CD4-positive, alpha-beta T cell treated with Interleukin-15 for 4 hours (primary cell): ENCODE measurements at places on chromosomes 13 and 19.

- no peak for DNase-seq
Measured at GRCh38 chr19:14673088-14673487, 1.6 kb downstream of the ADGRE3 start.

DNA sequence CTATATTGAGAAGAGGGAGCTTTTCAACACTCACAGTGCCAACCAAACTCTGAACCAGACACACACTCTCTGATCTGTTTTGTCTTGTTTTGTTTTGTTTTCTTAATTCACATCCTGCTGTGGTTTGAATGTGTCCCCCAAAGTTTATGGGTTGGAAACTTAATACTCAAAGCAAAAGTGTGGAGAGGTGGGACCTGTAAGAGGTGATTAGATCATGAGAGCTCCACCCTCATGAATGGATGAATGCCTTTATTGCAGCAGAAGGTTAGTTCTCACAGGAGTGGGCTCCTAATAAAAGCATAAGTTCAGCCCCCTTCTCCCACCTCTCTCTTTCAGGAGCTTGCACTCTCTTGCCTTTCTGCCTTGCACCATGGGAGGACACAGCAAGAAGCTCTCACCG, 957.1 kb downstream of the PCDH9 start:
- no peak for DNase-seq

DNA sequence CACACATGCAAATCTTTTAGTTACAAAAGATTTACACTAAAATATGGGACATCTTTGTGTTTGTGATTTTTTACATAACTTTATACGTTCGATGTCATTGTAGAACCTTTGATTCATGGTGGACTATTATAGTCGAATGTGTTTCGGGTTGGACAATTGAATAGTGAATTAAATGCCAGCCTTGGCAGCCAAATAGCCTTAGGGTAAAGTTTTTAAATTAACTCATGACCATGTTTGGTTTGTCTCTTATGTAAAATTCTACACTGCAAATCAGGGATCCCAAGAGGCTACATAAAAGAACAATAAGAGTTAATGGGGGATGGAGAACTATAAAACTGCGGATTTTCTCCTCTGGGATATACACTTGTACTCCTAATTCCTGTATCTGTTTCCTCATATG, 1735.6 kb upstream of the SPRY2 start:
- DNase-seq = no peak

GRCh38 chr13:25876247-25876646, 175.6 kb downstream of the SHISA2 start:
- DNase-seq = no peak

GRCh38 chr19:11506101-11506555, 489 bp upstream of the ZNF653 start:
- no peak for DNase-seq

DNA sequence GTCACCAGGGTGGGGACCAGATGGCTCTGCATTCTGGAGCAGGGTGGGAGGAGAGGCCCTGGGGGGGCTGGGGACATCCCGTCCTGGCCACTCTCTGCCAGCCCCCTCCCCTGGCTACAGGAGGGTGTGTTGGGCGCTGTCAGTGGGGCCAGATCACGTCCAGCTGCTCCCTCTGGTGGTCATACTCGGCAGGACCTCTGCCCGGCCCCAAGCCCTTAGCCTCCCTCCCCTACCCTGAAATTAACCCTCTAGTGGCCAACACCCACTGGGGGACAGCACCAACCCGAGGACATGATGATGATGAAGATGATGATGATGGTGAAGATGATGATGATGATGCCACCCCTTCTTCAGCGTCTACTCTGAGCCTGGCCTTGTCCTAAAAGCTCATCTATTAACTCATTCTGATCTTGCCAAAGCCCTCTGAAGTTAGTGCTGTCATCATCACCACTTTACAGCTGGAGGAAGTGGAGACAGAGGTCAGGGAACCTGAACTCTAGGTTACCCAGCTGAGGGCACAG, 590 bp upstream of the LGI4 start:
- DNase-seq = peak; percentile 60

DNA sequence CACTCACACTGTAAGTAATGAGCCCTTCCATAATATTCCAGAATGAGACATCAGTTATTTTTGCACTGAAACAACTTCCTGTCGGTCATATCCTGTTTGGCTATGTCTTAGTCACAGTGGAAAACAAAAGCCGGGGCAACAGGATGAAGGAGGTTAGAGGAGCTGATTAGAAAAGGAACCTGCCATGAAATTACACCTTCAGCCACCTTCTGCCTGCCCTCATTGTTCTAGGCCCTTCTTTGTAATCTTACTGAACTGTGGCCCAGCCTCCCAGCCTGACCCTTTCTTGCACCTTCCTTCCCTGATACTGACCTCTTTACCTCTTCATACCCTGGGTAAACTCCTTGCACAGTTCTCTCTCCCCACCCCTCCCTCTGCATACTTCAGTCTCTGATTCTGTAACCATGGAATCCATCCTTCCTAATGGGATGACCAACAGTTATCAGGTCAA, 67.3 kb downstream of the DOCK9 start:
- peak; percentile 46 for DNase-seq

DNA sequence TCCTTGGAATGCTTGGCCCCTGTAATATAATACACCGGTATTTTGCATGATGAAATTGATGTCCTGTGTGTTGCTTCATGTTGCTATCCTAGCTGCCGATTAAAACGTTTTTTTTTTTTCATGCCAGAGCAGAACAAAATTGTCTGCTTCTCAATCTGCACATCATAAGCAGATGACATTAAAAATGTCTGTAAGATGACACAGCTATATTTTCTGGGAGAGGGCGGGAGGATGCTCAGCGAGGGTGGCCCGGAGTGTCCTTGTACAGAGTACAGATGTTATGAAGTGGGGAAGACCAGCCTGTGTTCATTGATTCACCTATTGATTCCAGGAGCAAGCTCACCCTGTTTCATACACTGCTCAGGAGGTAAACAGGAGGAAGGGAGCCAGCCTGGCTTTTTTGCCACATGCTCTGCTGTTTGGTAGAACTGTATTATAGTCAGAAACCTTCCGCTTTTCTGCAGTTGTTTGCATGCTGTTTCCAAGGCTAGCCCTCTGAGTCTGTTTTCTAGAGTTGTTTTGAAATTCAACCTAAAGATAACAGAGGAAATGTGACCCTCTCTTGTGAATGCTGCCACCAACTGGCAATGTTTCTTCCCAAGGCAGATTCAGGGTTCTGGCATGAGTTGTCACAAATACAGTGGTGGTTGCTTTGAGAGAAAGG, 4.7 kb upstream of the IRS2 start:
- peak; percentile 47 for DNase-seq

DNA sequence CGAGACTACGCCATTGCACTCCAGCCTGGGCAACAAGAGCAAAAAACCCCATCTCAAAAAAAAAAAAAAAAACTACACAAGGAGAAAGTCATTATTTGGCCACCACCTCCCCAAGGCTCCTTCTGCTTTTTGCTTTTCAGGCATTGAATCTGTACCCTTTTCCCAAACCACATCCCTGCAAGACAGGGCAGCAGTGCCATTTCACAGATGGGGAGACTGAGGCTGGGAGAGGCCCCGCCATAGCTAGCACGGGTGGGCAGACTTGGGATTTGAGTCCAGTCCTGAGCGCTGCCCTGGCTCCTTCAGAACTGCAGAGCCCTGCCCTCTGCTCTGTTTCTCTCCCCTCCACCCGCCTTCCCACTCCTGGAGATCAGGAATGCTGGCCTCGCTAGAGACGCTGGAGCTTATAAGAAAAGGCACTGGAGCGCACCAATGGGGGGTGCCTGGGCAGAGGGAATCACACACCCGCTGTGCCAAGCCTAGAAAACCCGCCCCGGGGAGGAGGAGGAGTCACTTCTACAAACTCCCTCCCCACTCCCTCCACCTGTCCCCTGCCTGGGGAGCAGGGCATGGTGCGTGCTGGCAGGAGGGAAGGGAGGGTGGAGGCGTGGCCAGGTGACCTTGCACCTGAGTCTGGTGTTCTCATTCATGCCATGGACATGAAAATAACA, 17.6 kb downstream of the TJP3 start:
- DNase-seq = no peak

- no peak for DNase-seq
Measured at GRCh38 chr13:63438951-63439350, 2023.3 kb upstream of the PCDH20 start.

- DNase-seq = peak; percentile 89
Measured at GRCh38 chr19:18450931-18451836, 13.3 kb upstream of the ISYNA1 start.

- no peak for DNase-seq
Measured at GRCh38 chr13:41785402-41786172, 175.3 kb downstream of the VWA8 start.

- DNase-seq = no peak
Measured at GRCh38 chr13:98889419-98890085, 88.3 kb downstream of the DOCK9 start.

DNA sequence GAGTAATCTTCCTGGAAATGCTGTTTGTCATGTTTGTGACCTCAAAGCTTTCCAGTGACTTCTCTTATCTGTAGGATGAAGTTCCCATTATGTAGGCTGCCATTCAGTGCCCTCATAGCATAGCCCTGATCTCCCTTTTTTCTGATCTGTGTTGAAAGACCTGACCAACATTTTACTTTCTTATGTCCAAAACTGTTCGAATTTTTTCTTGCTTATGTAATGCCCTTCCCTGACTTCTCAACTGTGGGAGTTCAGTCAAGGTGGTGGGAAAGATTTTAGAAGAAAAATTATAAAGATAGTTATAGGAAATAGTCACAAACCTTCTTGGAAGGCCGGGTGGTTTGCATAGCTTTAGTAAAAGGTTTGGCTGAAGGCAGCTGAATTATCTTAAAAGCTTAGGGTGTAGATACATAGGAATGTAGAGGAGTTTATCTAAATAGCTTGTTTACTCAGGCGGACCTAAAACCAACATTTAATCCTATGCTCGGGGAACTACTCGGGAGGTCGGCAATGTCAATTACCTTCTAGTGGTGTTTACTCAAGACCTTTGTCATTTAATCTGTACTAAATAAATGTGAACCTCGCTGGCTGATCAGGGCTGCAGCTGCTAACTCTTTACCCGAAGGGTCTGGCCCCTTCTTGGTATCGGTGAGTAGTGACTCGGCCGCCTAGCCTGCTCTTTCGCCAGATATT, 44.3 kb downstream of the PSG3 start:
- DNase-seq = no peak

GRCh38 chr13:35743165-35743564, 266.7 kb upstream of the MAB21L1 start:
- DNase-seq = no peak

- no peak for DNase-seq
Measured at GRCh38 chr19:58556622-58557220, 1.7 kb downstream of the UBE2M start.

DNA sequence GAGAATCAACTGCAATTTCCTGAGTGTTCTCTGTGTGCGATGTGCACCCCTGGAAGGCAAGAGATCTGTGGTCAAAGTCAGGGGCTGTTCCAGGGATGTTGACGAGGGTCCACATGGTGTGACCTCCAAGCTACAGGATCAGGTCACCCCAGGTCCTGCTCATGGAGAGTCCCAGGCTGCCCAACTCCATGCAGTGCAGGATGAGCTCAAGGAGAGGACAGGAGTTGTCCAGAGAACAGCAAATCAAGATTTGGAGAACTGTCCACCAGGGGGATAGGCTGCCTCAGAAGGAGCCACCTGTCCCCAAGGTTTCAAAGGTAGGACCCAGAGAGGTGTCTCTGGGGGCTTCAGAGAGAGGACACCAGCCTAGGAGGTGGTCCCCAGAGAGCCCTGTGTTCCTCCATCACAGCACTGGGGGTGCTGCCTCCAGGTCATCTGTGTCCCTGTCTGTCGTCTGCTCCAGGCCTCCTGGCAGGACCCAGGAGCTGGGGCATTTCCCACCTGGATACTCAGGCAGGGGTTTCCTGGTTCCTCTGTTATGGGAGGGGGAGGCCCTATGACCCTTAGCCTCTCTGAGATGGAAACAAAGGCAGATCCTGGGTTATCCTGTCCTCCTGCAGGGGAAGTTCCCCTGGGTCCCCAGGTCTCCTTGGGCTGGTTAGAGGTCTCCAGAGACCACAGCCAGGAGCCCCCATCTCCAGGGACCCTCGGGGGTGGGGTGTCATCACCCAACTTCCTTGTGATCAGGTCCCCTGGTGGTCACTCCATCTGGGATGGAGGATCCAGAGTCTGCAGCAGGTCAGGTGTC, 2.1 kb upstream of the CEACAM7 start:
- DNase-seq = no peak

DNA sequence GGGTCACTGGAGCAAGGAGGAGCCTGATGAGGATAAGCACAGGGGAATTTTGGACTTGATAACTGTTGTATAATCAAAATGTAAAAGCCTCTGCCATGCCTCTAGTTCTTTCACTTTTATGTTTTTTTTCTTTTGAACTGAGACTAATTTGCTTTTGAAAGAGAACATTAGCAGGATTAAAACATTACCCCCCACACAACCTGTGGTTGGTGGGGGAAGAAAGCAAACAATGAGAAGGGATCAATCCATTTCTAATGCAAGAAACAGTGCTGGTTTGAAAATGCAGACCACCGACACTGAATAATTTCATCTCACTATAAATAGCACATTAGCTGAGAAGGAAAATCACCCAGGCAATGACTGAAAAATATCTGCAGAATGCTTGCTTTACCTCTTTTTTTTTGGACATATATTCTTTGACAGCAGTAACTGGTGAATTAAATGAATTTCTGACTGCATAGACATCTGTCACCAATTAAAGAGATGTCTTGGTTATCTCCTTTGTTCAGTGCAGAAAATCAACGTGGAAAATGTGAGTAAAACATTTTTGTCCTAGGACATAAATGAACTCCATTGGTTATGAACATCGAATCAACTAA, 48.6 kb upstream of the TRPC4 start:
- DNase-seq = no peak

GRCh38 chr13:43153436-43154090, 130.2 kb downstream of the DNAJC15 start:
- DNase-seq = no peak

- DNase-seq = no peak
Measured at GRCh38 chr19:22515435-22515834, 93.3 kb upstream of the ZNF98 start.

- peak; percentile 6 for DNase-seq
Measured at GRCh38 chr19:39969681-39970424, 1.1 kb upstream of the PSMC4 start.

- DNase-seq = peak; percentile 4
Measured at GRCh38 chr13:27712421-27712820, 79.9 kb upstream of the GSX1 start.

DNA sequence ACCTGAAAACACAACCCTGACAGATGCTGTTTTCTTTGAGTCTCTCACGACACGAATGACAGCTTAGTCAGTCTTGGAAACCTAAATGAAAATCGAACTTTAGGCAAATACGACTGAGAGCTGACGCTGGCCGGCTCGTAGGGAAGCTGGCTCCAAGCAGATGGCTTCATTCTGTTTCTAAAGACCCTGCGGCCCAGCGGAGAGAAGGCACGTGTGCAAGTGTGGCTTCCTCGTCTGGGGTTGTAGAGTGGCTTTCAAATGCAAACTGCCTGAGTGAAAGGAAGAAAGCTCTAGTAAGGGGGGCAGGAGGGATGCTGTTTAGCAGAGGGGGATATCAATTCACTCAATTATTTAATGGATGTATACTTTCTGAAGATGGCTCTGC, 26.1 kb upstream of the TIMM44 start:
- no peak for DNase-seq

GRCh38 chr13:65553096-65553727, 1676.9 kb downstream of the PCDH9 start:
- DNase-seq = no peak

- no peak for DNase-seq
Measured at GRCh38 chr19:16895467-16896145, 6.8 kb downstream of the F2RL3 start.

GRCh38 chr19:16876904-16877361, 11.9 kb upstream of the F2RL3 start:
- DNase-seq = no peak

- no peak for DNase-seq
Measured at GRCh38 chr13:38530492-38530891, 156.4 kb upstream of the FREM2 start.
